ENCODE measurements at places on chromosomes 1 and 21.

GRCh38 chr1:35448344-35448801 is 108.8 kb downstream of the KIAA0319L start:
- DNase-seq: no peak

DNA sequence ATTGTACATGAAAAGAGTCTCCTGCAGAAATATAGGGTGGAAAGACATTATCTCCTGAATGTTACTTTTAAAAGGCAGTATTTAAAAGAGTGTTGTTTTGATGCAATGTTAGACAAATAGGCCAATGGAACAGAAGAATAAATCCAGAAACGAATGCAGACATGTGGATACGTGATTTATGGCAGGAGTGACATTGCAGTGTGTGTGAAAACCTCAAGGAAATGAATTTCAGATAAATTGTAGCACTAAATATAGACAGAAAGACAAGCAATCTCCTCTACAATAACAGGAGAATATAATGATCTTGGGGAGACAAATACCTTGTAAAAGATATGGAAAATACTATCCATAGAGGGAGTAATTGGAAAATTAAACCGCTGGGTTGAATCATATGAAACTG is 387.8 kb upstream of the CHRM3 start:
- no peak for DNase-seq

DNA sequence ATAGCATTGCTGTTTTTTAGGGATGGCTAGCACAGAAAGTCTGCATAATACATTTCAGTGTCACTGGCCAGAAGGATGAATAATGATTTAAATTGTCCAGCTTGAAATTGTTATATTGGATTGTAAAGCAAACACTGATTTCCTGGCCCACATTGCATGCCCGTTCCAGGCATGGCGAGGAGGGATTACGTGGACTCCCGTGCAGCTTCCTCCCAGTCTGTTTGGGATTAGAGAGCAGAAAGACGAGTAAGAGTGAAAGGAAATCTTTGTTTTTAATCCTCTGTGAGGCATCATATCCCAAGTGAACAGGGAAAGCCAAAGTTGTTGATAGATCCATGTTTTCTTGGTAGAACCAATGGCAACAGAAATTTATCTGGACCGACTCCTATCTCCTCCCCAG is 8.4 kb downstream of the TRIM58 start:
- no peak for DNase-seq

GRCh38 chr21:38323721-38324531 is 67.1 kb downstream of the KCNJ15 start:
- no peak for DNase-seq

- DNase-seq: peak; percentile 9
These were observed 317.2 kb upstream of the NFIA start for GRCh38 chr1:60765204-60765603.

GRCh38 chr1:39047374-39048229 is 21.5 kb downstream of the NDUFS5 start:
- peak; percentile 45 for DNase-seq

DNA sequence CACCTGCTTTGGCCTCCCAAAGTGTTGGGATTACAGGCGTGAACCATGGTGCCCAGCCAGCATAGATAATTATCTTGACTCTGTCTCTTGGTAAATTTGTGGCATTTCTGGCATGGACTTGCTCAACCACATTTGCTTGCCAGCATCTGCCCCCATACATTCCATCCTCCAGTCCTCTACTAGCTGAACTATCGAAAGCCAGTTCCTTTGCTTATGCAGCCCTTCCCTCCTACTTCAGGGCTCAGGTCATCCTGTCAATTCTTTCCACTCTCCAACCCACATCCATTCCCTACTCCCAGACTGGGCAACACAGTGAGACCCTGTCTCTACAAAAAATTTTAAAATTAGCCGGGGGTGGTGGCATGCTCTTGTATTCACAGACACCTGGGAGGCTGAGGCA is 13.0 kb upstream of the UQCRHL start:
- DNase-seq: no peak

GRCh38 chr1:240258910-240259309 is 167.2 kb downstream of the FMN2 start:
- DNase-seq: no peak

DNA sequence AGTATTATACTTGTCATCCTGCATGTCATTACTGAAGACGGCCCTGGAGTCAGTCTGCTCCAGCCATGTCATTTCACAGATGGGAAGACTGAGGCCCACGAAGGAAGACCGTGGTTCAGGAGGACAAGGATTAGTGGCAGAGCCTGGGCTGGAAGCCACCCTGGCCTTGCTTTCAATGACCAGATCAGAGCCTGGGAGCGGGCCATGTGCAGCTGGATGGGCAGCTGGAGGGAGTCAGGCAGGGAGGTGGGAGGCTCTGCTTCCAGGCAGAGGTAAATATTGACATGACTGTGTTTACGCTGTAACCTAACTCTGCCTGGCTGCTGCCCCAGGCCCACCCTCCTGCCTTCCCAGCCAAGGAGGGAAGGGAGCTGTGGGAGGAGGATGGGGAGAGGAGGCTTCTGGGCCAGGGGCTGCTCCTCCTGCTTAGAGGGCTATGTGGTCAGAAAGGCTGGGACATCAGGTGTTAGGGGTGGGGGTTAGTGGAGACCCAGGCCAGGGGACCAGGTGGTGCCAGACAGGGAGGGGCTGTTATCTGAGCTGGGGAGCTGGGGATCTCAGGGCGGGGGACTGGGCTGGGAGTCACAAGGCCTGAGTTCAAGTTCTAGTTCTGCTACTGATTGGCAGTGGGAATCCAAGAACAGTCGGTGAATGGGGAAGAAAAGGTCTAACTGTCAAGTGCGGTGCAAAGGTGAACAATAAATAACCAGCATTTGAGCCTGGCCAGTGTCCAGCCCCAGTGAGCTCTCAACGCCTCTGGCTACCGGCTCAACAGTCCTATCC is 48.5 kb upstream of the ECE1 start:
- no peak for DNase-seq

- DNase-seq: no peak
These were observed 53.9 kb upstream of the RBM15 start for GRCh38 chr1:110285316-110285715.

- no peak for DNase-seq
These were observed 37.5 kb upstream of the AJAP1 start for GRCh38 chr1:4616831-4617465.

GRCh38 chr1:192167911-192168700 is 9.8 kb downstream of the RGS18 start:
- DNase-seq: no peak

GRCh38 chr1:154527192-154527591 is 25.0 kb upstream of the SHE start:
- no peak for DNase-seq

GRCh38 chr1:57674801-57675200 is 250.9 kb upstream of the DAB1 start:
- DNase-seq: no peak

DNA sequence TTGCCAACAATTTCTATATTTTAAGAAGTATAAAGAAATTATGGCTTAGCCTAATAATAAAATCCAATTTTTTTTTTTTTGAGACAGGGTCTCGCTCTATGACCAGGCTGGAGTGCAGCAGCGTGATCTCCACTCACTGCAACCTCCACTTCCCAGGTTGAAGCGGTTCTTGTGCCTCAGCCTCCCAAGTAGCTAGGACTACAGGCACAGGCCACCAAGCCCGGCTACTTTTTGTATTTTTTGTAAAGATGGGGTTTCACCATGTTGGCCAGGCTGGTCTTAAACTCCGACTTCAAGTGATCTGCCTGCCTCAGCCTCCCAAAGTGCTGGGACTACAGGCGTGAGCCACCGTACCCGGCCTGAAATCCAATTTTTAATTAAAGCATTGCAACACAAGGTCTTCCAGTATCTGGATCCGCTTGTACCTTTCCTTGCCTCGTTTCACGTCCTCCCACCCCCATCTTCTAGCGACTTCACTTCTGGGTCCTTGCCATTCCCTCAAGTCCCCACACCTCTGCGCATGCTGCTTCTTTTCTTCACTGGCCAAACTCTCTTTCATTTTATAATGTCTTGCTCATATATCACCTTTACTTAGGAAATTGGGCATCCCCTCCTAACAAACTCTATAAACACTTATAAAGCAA is 2.3 kb downstream of the FUBP1 start:
- no peak for DNase-seq

Measured in activated CD4-positive, alpha-beta T cell treated with anti-CD3 and anti-CD28 coated beads, Interleukin-2, Interleukin-4, amounts not matched to agents 100 ng/mL and 50 ng/mL, durations not matched to agents 16 hours and 8 hours (primary cell).